ENCODE measurements at places on chromosomes 2 and 18. TPM values are rescaled to one million over a fixed set of nuclear protein-coding genes. Genes with fewer than 3 reads are reported as not detected.

GRCh38 chr2:239158641-239159475, 242.0 kb downstream of the HDAC4 start:
- no peak for DNase-seq
- peaks cover 16% of the 10 kb centered on the region for H3K36me3 ChIP-seq
- H3K4me1 ChIP-seq = peaks cover 17% of the 10 kb centered on the region
- H3K4me3 ChIP-seq = no peak overlapping the region
- H3K27me3 ChIP-seq = no peaks in the 10 kb centered on the region

GRCh38 chr2:109450574-109451273, 163.0 kb downstream of the SEPTIN10 start:
- H3K4me3 ChIP-seq = no peak overlapping the region
- no peaks in the 10 kb centered on the region for H3K36me3 ChIP-seq
- H3K27ac ChIP-seq = no peak overlapping the region
- peaks cover 81% of the 10 kb centered on the region for H3K27me3 ChIP-seq
- H3K4me1 ChIP-seq = no peaks in the 10 kb centered on the region

The CTAGE1 gene
- not detected for total RNA-seq

The DIPK1C gene
- not detected for total RNA-seq

DNA sequence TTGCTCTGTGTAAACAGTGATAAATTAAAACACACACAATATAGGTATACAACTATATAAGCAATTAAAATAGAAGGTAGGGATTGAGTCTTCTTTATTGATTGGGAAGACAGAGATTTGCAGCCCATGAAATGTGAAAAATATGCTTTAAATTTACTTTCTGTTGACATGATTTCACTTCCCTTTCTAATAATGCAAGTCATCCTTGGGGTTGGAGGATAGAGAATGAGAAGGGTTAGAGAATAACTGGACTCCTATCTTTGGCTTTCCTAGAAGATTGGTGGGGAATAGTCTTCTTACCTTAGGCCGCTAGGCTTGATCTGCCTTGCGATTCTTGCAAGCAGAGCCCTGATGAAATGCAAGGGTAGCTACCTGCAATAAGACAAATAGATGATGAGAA, 339.8 kb downstream of the NYAP2 start:
- H3K4me3 ChIP-seq = no peak overlapping the region
- no peak overlapping the region for H3K27ac ChIP-seq
- H3K27me3 ChIP-seq = no peaks in the 10 kb centered on the region
- DNase-seq = no peak

GRCh38 chr2:181859803-181860202, 31.7 kb upstream of the ITPRID2 start:
- H3K36me3 ChIP-seq = no peaks in the 10 kb centered on the region
- H3K4me3 ChIP-seq = no peak overlapping the region
- peaks cover 10% of the 10 kb centered on the region for H3K4me1 ChIP-seq
- H3K27me3 ChIP-seq = no peaks in the 10 kb centered on the region

GRCh38 chr18:59718108-59718463, 20.9 kb upstream of the CCBE1 start:
- DNase-seq = peak; percentile 65
- peaks cover 31% of the 10 kb centered on the region for H3K4me1 ChIP-seq
- H3K4me3 ChIP-seq = no peak overlapping the region
- H3K36me3 ChIP-seq = peaks cover 4% of the 10 kb centered on the region

- H3K27ac ChIP-seq = no peak overlapping the region
- no peaks in the 10 kb centered on the region for H3K4me1 ChIP-seq
- no peaks in the 10 kb centered on the region for H3K36me3 ChIP-seq
- DNase-seq = no peak
- H3K27me3 ChIP-seq = no peaks in the 10 kb centered on the region
Observed at GRCh38 chr2:204628926-204629712, 83.8 kb downstream of the PARD3B start.

The HNMT gene
- total RNA-seq = 56.5 TPM

The AKAIN1 gene
- not detected for total RNA-seq

GRCh38 chr18:47254341-47254939, 3.0 kb upstream of the SKOR2 start:
- no peaks in the 10 kb centered on the region for H3K36me3 ChIP-seq
- H3K27me3 ChIP-seq = peaks cover 86% of the 10 kb centered on the region
- no peak overlapping the region for H3K27ac ChIP-seq
- H3K4me1 ChIP-seq = no peaks in the 10 kb centered on the region
- peak; percentile 8 for DNase-seq

GRCh38 chr2:224944707-224945547, 97.3 kb downstream of the DOCK10 start:
- H3K4me3 ChIP-seq = no peak overlapping the region
- no peak overlapping the region for H3K27ac ChIP-seq
- H3K36me3 ChIP-seq = no peaks in the 10 kb centered on the region
- no peak for DNase-seq

DNA sequence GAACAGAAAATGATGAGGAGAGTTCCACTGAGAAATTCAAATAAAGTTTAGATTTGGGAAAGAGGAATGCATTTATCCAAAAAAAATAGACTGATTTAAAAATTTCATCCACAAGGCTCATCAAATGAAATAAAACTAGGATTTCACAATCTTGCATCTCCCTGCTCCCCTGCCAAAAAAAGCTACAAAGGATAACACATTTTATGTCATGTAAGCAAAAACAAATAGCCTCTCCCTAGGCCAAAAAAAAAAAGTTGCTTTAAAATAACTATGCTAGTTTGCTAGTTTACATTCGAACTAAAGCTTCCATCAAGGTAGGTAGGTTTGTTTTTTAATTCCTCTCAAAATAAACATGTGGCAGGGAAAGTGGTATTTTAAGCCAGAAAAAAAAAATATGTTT, 465.5 kb upstream of the ID2 start:
- no peak for DNase-seq
- no peaks in the 10 kb centered on the region for H3K36me3 ChIP-seq

- H3K4me3 ChIP-seq = no peak overlapping the region
- no peak overlapping the region for H3K27ac ChIP-seq
- H3K36me3 ChIP-seq = no peaks in the 10 kb centered on the region
Observed at GRCh38 chr2:152875701-152876695, 157.6 kb downstream of the ARL6IP6 start.

DNA sequence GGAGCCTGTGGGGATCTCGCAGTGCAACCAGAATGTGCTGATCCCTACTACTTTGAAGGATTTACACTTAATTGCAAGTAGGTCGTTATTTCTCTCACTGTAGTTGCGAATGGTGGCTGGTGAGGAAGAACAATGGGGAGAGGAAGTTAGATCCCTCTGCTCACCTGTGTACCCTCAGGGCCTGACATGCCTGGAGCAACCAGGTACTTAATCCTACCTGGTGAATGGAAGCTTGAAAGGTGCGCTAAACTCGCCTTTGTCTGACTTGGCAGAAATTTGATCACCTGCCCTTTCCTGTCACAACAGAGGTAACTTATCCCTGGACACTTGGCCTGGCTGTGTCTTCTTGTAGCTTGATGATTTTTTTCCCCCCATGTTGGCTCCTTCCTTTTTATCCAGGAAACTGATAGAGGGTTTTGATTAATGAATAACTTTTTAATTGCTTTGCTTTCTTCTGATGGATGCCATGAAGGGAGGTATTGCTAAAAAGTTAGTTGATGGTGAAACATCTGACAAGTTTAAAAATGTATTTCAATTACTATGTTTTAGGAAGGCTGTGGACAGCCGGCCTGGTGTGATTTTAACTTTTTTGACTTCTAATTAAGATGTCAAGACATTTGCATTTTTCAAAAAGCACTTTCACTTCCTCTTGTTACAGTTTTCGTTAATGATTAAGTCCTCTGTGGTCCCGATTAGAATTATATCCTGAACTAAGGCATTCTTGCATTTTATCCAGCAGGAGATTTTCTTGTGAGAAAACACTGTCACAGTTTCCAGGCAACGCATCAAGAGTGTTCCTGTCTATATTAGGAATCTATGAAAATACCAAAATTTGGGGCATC, 9.2 kb downstream of the SGPP2 start:
- peaks cover 58% of the 10 kb centered on the region for H3K4me1 ChIP-seq
- H3K4me3 ChIP-seq = peak overlapping the region; percentile 57
- DNase-seq = peak; percentile 53
- peaks cover 37% of the 10 kb centered on the region for H3K36me3 ChIP-seq

The BAZ2B gene
- 46.4 TPM for total RNA-seq

- H3K4me1 ChIP-seq = no peaks in the 10 kb centered on the region
- no peak overlapping the region for H3K4me3 ChIP-seq
Observed at GRCh38 chr2:52341732-52342131, 1309.8 kb upstream of the NRXN1 start.

The SMYD5 gene
- 32.1 TPM for total RNA-seq

GRCh38 chr2:96305979-96306308, 598 bp upstream of the SNRNP200 start:
- DNase-seq = no peak
- H3K27ac ChIP-seq = peak overlapping the region; percentile 94
- peaks cover 22% of the 10 kb centered on the region for H3K4me1 ChIP-seq
- peak overlapping the region; percentile 98 for H3K4me3 ChIP-seq
- peaks cover 48% of the 10 kb centered on the region for H3K36me3 ChIP-seq
- no peaks in the 10 kb centered on the region for H3K27me3 ChIP-seq

DNA sequence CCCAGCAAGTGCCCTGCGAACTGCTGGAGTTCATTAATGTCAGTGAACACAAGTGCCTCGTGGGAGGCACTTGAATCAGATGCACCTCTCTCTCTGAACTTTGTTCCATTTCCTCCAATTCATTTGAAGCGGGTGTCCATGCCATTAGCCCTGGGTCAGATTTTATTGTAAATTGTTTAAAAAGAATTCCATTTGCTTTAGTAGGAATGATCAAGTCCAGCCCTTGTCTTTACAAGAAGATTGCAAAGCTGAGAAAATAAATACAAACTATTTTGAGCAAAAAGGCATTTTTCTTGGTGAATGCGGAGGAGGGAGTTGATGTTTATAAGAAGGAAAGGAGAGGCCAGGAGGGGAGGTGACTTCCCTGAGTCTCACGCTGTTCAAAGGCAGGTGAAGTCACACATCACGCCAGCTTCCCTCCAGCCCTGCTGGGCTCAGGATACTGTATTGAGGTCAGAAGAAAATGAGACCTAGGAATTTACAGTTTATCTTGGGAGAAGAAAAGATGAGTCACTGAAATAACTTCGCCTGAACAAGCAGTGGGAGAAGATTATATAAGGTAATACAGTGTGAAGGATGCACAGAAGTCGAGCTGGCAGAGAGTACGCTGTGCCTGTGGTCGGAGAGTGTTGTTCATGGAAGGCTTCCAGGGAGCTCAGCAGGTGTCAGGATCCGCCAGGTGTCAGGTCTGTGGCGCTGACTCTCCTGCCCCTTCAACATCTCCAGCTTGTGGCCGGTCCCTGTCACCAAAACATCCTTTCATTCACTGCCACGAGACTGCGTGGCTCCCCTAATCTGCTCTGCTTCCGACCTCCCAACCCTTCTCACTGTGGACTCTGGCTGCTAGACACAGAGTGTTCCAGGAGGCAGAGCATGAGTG, 36.5 kb downstream of the EFR3B start:
- DNase-seq = peak; percentile 9
- H3K27ac ChIP-seq = no peak overlapping the region
- no peak overlapping the region for H3K4me3 ChIP-seq
- H3K27me3 ChIP-seq = peaks cover 81% of the 10 kb centered on the region
- H3K4me1 ChIP-seq = peaks cover 13% of the 10 kb centered on the region
- H3K36me3 ChIP-seq = no peaks in the 10 kb centered on the region

The NT5C1B gene
- total RNA-seq = not detected

The FAM117B gene
- 7.5 TPM for total RNA-seq

DNA sequence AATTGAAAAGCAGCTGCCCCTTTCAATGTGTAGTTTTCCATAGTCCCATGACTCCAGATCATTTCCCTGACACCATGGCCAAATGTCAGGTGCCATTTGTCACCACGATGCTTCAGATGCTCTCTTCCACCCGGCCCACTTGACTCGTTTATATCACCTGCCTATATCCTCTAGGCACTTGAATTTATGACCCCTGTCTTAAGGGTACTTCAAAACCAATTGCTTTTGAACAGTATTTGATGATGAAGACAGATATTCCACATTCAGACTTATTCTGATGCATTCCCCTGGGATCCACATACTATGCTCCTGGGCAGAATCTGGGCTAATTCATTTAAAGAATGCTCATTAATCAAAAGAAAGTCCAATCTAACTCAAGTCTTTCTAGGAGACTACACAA, 16.9 kb upstream of the RHBDD1 start:
- H3K27me3 ChIP-seq = no peaks in the 10 kb centered on the region
- no peak overlapping the region for H3K4me3 ChIP-seq
- no peak for DNase-seq
- no peak overlapping the region for H3K27ac ChIP-seq

The CRYBA2 gene
- total RNA-seq = not detected

- H3K36me3 ChIP-seq = no peaks in the 10 kb centered on the region
- DNase-seq = no peak
- no peak overlapping the region for H3K4me3 ChIP-seq
- no peaks in the 10 kb centered on the region for H3K27me3 ChIP-seq
- H3K27ac ChIP-seq = no peak overlapping the region
- no peaks in the 10 kb centered on the region for H3K4me1 ChIP-seq
Observed at GRCh38 chr2:25302758-25303375, 38.9 kb downstream of the DNMT3A start.

The SLC5A7 gene
- total RNA-seq = not detected

The SKA1 gene
- 22.5 TPM for total RNA-seq
